Globus pallidus (tissue), 1 donor: ENCODE measurements at places on chromosomes 2 and 18.
A peak's percentile ranks its signal among the peaks of the same experiment; 100 is the strongest.

- DNase-seq: no peak
Measured at GRCh38 chr2:54531558-54531957, 75.4 kb downstream of the SPTBN1 start.

DNA sequence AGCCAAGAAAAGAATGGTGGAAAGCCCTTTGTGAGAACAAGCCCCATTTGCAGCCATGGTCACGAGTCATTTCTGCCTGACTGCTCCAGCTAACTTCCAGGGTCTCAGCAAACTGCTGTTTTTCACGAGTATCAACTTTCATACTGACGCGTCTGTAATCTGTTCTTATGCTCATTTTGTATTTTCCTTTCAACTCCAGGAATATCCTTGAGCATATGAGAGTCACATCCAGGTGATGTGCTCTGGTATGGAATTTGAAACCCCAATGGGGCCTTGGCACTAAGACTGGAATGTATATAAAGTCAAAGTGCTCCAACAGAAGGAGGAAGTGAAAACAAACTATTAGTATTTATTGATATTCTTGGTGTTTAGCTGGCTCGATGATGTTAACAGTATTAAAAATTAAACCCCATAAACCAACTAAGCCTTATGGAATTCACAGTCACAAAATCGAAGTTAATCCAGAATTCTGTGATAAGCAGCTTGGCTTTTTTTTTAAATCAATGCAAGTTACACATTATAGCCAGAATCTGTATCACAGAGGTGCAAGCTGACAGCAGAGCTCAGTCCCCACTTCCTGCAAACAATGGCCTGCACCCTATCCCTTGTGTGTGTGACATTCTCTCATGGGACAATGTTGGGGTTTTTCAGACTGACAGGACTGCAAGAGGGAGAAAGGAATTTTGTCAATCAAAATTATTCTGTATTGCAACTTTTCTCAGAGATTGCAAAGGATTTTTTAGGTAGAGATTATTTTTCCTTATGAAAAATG is 26.1 kb downstream of the SLC14A1 start:
- DNase-seq: no peak

DNA sequence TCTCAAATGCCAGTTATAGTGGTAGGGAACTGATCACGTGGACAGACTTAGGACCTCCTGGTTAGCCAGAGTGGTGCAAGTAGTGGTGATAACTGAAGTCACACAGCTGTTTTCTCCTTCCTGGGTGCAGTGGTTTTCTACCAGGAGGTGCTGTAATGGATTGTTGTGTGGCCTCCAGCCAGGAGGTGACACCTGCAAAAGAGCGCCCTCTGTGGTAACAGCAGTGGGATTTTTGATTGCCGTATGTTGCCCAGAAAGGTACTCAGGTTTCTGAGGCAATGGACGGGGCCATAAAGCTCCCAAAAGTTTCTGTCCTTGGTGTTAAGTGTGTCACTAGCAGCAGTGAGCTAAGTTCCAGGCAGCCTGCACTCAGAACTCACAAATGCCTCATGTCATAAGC is 1358.1 kb upstream of the DDX18 start:
- DNase-seq: no peak

DNA sequence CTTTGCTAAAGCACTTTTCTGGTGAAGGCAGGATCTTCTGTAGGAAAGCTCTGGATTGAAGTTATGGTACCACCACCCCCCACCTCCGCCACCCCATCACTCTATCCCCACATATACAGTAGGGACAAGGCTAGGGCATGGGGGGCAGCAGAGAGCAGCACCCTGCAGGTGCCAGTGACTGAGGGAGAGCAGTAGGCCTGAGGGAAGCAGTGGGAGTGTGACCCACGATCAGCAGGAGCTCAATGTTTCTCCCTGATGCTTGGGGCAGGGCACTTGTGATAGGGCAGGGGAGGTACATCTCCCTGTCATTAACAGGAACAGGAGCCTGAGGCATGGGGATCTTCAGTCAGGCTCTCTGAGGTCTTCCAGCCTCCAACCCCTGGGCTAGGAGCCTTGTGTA is 121.6 kb downstream of the ZFP36L2 start:
- DNase-seq: no peak

- no peak for DNase-seq
Measured at GRCh38 chr2:105584435-105585010, 160.2 kb upstream of the NCK2 start.

DNA sequence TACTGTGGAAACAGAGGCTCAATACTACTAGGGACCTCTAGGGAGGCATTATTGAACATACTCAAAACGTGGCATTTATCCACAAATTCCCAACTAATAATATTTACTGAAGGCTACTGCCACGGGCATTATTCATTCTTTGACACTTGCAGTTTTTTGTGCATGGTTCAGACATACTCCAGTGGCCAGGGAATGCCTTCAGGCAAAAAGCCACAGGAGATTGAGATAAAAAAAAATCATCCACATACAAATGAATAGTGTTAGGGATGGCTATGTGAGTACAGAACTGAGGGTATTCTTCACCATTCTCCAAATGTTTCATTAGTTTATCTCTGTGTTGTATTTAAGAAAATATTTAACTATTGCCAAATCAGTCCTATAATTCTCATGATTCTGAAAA is 974.9 kb upstream of the PIK3C3 start:
- no peak for DNase-seq

DNA sequence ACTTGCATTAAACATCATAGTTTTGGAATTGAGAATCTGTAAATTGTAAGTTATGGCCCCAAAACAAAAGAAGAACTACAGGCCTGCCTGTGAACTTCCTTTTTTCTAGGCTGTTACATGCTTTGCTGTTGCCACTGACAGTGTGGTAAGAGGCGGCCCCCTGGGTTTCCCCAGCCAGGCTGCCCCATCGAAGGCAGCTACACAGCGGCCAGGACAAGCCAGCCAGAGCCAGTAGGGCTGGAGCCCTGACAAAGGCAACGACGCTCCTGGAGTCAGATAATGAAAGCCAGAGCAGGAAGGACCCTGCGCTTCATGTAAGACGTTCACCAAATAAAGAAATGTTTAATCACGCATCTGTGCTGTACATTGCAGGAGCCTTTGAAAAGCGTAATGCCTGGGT is 55.0 kb downstream of the ANKRD44 start:
- peak; percentile 71 for DNase-seq

- DNase-seq: no peak
Measured at GRCh38 chr2:7281231-7282201, 364.3 kb downstream of the RNF144A start.

DNA sequence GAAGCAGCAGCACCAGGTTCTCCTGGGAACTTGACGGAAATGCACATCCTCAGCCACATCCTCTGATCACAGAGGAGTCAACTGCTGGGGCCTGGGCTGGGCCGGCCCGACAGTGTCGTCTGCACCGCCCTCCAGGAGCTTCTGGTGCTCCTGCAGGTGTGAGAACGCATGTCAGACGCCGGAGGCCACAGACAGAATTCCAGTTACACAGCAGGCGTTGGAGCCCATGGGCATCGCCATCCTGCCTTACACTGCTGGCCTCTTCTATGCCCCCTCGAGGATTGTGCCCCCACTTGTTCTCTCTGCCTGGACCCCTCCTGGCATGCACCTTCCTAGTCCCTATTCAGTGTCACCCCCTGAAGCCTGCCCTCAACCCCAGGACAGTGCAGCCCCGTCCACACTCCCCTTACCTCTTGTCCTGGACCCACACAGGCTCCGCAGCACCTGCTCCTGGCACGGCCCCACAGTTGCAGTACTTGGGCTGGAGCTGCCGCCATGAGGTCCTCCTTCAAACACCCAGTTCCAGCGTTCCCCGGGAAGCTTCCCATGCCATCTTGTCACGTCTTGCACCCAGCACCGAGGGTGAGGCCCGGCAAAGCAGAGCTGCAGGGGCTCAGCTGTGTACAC is 37.5 kb downstream of the ADI1 start:
- no peak for DNase-seq

GRCh38 chr18:75809151-75809925 is 381.8 kb upstream of the SMIM21 start:
- no peak for DNase-seq

DNA sequence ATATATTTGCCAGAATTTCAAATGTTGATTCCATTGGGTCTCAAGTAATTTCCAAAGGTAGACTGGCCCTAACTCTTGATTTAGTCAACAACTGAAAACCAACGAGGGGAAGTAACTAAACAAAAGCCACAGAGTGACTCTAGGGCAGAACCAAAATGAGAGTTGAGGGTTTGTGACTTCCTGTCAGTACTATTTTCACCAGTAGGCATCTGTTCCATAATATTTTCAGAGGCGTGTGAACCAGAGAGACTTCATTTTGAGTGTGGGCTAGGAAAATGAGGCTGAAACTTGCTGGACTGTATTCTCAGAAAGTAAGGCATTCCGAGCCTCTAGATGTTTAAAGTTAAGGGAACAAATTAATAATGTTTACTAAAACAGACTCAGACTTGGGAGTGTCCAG is 70.6 kb downstream of the GDF7 start:
- peak; percentile 1 for DNase-seq

DNA sequence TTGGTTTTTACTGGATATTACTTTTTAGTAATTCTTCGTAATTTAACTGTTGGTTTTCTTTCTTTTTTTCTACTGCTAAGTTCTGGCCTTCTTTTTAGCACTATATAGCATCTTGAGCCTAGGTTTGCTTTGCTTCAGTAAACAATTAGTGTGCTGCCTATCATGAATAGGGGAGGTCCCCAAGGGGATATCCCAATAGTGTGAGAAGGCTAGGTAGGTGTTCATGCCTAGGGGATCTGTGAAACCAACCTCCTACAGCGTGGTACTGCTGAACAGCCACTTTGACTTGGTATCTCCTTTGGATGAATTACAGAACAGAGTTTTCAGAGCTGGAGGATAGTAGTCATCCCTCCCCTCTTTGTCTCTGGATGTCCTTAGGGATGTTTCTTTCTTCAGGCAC is 310.2 kb upstream of the HNMT start:
- DNase-seq: no peak

DNA sequence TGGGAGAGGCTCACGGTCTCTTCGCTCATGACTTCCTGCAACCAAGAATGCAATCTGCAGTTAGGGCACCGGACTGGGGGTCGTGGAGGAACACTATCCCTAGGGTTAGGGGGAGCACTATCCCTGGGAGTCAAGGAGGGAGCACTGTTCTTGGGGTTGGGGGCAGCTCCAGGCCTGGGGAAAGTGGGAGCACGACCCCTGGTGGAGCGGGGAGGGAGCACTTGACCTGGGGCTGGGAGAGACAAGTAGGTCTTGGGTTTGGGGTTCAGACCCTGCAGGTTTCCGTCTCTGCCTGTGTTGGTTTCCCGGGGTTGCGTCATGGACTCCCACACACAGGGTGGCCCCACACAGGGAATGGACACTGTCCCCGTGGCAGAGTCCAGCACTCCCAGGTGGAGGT is 133.6 kb downstream of the TPO start:
- DNase-seq: no peak

GRCh38 chr2:37544591-37545031 is 126.8 kb downstream of the CDC42EP3 start:
- no peak for DNase-seq
